ENCODE measurements at places on chromosomes 2 and 18.

DNA sequence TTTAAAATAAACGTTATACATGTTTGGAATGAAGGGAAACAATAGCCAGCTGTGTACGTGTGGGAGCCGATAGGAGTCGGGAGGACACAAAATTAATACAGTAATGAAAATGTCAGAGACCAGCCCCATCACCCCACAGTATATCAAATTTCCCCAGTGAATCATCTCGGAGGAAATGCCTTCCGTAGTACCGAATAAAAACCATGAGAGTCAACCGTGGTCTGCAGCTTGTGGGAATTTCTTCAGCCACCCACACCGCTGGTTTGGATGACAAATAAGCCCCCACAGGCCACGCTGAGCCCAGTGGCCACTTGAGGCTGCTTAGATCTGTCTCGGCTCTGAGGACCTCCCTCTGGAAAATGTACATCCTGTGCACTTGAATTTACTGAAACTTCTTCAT lies 133.7 kb downstream of the COL6A3 start:
- peak; percentile 97 for DNase-seq

GRCh38 chr2:15560140-15560987 lies 770 bp downstream of the NBAS start:
- DNase-seq, result no peak

- peak; percentile 94 for DNase-seq
Observed at GRCh38 chr2:127014630-127015029, 92.3 kb downstream of the BIN1 start.

- no peak for DNase-seq
Observed at GRCh38 chr2:94982675-94983074, 42.8 kb upstream of the MAL start.

DNA sequence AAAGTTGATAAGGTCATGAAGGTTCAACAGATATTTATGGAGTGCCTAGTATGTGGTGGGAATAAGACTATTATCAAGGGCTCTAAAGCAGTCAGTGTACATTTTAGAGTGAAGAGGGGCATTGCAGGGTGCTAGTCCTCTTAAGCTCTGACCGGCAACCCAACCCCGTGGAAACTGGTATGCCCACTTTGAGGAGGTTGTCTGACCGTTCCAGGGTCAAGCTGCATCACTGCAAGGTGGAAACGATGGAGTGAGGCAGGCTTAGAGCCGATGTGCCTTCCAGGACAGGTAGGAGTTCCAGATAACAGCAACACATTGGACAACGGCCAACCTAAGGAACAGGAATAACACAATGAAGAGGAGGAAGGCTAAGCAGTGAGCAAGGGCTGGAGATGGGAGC lies 1.4 kb upstream of the UCN start:
- DNase-seq, result no peak

DNA sequence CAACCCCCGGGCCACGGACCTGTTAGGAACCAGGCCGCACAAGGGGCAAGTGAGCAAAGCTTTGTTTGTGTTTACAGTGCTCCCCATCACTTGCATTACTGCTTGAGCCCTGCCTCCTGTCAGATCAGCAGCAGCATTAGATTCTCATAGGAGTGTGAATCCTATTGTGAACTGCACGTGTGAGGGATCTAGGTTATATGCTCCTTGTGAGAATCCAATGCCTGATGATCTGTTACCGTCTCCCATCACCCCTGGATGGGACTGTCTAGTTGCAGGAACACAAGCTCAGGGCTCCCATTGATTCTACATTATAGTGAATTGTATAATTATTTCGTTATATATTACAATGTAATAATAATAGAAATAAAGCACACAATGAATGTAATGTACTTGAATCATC lies 125.6 kb downstream of the FMNL2 start:
- DNase-seq, result no peak

- no peak for DNase-seq
Observed at GRCh38 chr2:112181571-112182290, 43.5 kb downstream of the FBLN7 start.

DNA sequence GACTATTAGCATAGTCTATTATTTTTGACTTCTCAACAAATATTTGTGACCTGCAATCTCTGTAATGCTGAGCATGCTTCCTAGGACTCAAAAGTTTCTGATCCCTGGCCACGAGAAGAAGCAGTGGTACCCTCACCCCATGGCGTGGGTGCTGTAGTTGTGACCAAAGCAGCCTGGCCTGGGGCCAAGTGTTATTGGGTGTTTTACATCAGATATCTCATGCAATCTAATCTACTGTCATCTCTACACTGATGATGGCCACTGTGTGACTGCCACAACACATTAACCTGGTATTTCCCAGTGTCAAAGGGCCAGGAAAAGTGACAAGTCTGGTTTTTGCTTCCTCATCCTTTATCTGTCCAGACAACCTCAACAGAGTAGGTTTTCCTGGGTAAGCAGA lies 80.8 kb upstream of the WIPF1 start:
- DNase-seq, result no peak

GRCh38 chr2:120539937-120540718 lies 194.2 kb downstream of the INHBB start:
- DNase-seq, result peak; percentile 89

DNA sequence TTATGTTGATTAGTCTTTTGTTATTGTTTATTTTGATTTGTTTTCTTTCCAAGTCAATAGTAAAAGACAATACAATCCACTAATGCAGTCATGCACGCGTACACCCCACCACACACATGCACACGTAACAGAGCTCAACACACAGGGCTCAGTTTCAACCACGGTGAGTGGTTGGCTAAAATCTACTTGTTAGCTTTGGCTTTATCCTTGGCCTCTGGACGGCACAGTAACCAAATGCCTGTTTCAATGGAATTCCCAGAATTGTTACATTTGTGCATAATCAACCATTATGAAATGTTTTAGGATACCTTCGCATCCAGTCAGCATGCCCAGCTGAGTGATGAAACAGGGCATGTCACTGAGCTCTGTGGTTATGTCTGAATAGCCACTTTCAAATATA lies 53.2 kb downstream of the NYAP2 start:
- no peak for DNase-seq

DNA sequence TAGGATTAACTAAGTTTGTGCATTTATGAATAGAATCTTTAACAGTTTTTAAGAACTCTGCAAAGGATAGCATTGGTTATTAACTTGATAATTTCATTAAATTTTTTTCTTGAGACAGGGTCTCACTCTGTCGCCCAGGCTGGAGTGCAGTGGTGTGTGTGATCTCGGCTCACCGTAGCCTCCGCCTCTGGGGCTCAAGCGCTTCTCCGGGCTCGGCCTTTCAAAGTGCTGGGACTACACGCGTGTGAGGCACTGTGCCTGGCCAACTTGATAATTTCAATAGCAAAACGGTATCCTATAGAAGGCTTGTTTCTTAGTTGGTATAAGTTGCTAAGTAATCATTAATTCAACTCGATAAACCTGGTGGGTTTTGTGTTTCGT lies 38.0 kb downstream of the ADNP2 start:
- no peak for DNase-seq
